ENCODE measurements at places on chromosomes 2 and 18. TPM values are rescaled to one million over a fixed set of nuclear protein-coding genes. Genes with fewer than 3 reads are reported as not detected.
A peak's percentile ranks its signal among the peaks of the same experiment; 100 is the strongest.

DNA sequence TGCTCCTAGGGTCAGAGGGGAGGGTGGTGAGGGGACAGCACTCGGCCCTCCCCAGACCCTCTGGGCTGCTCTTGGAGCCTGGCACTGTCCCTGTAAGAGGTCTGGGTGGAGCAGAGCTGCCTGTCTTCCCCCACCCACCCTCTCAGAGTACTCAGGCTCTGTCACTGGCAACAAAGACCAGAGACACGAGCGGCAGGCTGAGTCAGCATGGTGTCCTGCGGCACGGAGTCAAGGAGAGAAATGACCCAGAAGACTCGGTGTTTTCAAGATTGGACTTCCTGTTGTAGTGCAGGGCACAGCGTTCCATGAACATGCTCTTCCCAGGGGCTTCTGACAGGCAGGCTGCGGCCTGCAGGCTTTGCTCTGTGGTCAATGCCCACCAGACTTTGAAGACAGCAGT, 19.9 kb downstream of the SIGLEC15 start:
- DNase-seq: peak; percentile 12

Gene DSC3
- total RNA-seq: 0.36 TPM

DNA sequence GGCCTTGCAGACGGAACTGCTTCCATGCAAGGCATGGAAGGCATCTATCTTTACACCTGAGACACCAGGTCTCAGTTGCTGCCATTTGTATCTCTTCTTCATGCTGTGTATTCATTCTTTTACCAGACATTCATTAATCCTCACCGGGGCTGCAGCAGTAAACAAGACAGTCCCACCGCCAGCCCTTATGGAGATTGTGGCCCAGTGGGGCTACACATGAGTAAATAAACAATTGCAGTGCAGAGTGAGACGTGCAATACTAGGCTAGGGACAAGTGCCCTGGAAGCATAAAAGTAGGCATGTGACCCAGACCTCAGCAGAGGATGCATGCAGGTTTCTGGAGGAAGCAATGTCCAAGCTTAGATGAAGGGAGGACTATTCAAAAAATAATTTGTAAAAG, 497.6 kb upstream of the KLHL29 start:
- DNase-seq: no peak

Gene ARHGAP15
- 2.9 TPM for total RNA-seq

- no peak for DNase-seq
Observed at GRCh38 chr2:196088203-196088602, 19.6 kb upstream of the DNAH7 start.

Gene FMNL2
- total RNA-seq: 74.9 TPM

Gene STON1
- 11.4 TPM for total RNA-seq

GRCh38 chr2:153189091-153189888, 289.3 kb downstream of the RPRM start:
- DNase-seq: no peak

- DNase-seq: no peak
Observed at GRCh38 chr2:133314795-133315194, 253.5 kb downstream of the NCKAP5 start.

GRCh38 chr2:84741182-84741822, 139.6 kb downstream of the TRABD2A start:
- no peak for DNase-seq

DNA sequence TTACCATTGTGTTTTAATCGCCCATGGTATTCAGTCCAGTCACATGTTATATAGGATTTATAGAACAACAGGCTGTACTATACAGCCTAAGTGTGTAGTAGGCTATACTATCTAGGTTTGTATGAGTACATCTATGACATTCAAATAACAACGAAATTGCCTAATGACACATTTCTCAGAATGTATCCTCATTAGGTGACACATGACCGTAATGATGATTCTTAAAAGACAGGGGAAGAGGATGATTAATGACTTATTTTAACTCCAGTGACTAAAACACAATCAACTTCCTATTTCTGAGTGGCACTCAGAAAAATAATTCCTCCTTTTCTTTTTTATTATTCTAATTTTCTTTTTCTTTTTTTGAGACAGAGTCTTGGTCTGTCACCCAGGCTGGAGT, 63.0 kb upstream of the ACSL3 start:
- no peak for DNase-seq

- DNase-seq: no peak
Observed at GRCh38 chr2:209391776-209392401, 32.0 kb upstream of the MAP2 start.

Gene TBR1
- 0.64 TPM for total RNA-seq

- no peak for DNase-seq
Observed at GRCh38 chr2:237184192-237184918, 98.7 kb downstream of the COPS8 start.

Gene GREB1L
- total RNA-seq: 66.2 TPM

DNA sequence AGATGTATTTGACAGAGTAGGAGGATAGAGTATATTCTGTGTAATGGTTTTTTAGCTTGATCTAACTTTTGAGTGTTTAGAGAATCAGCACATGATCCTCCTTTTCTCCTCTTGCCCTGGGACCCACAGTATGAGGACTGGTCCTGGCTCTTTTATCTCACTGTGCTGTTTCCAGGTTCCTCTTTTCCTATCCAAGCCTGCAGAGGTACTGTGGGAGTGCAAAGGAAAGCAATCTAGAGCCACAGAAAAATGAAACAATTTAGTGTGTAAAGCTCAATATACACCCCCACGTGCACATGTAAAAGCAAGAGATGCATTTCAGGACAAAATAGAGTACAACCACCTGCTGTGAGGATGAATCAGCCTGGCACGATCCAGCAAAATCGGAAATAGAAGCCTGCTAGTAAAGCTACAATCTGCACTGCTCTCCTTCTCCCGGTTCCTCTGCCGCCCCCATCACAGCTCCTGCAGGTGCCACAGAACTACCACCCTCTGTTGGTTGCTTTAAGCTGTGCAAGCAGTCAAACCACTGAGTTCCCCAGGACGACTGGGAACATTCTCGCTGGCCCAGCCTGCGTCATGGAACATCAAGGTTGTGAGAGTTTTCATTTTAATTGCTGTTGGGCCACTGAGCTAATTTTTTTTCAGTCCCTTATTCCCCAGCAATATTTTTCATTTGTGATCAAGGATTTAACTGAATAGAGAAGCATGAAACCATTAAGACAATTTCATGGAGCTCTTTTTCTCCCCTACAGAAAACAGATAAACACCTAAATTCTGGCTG, 47.8 kb upstream of the MAPRE3 start:
- DNase-seq: peak; percentile 91

DNA sequence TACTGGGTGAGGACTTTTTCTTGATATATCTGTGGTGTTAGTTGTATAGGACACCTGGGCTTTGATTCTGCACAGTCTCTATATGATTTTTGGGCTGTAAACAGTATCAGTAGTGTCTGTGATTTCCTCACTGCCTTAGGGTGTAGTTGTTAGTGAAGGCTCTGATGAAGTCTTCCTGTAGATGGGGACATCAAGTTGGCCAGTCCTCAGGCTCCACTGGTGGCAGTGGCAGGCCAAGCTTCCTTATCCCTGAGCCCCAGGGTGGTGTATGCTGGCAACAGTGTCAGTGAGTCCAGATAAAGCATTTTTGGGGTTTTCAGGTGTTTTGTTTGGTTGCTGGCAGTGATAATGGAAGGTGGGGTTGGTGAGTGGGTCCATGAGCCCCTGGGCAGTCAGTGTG, 961.4 kb downstream of the DSC3 start:
- DNase-seq: no peak

DNA sequence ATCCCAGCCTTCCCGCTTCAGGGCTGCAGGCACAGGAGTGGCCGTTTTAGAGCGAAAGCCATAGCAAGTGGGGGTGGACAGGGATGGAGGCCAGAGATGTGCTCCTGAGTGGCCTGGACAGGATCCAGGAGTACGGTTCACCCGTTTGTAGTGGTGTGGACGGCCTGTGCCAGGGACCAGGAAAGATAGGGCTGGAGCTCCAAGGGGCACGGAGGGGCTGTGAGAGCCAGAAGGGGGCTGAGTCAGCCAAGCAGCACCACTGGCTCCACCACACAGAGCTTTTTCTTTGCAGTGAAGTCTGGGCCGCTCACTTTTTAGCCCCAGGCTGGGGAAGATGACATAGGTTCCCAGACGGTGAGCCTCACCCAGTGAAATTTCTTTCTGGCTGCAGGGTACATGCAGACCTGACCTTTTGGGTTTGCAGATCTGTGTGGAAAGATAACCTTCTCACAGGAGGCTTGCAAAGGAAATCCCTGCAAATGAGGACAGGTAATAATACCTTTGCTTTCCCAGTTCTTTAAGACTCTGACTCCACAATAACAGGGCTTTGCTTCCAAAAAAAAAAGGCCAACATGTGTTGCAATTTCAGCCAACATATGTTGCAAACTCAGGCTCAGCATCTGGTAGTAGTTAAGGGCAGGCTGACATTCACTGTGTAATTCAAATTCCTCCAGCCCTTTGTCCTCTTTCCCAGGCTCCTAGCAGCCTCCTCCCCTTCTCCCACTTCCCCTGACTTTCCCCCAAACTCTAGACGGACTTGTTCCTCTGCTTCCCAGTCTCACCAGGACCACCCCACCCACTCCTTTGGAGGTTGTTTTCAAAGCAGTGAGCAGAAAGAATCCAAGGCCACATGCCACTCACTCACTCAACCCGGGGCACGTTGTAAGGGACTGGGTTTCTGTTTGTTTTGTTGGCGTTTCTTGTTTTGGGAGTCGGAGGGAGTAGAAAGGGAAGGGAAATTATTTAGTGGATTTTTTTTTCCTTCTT, 20.3 kb upstream of the LAPTM4A start:
- peak; percentile 73 for DNase-seq

DNA sequence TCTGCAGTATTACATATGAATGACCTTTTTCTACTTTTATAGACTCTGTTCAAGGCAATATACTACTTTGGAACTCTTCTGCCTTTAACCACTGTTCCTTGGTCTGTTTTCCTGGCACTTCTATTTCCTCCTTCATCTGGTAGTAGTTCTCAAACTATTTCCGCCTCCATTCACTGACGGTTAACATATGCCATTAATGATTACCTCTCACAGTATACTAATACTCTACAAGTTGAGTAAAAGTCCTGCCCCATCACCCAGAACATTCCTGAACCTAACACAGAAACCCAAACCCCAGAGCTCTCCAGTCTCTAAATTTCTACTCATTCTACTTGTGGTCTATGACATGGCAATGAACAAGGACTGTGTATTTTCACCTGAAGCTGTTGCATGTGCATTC, 4.5 kb downstream of the GFPT1 start:
- DNase-seq: no peak

DNA sequence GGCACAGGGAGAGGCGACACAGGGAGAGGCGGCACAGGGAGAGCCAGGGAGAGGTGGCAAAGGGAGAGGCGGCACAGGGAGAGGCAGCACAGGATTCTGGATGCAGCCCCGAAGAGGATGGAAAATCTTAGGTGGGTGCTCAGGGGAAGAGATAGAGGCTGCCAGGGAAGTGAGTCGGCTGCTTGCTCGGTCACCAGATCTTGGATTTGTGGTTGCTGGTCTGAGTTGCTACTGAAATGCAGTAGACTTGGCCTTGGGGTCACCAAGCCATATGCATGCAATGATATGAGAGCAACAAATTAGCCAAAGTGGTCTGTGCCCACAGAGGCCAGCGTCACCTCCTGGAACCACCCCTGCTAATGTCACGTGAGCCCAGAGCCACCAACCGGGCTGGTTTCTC, 117.2 kb upstream of the SALL3 start:
- no peak for DNase-seq

- no peak for DNase-seq
Observed at GRCh38 chr2:207243601-207244000, 77.9 kb upstream of the KLF7 start.

Gene LRRC30
- total RNA-seq: not detected

Gene PKP4
- 66.8 TPM for total RNA-seq

DNA sequence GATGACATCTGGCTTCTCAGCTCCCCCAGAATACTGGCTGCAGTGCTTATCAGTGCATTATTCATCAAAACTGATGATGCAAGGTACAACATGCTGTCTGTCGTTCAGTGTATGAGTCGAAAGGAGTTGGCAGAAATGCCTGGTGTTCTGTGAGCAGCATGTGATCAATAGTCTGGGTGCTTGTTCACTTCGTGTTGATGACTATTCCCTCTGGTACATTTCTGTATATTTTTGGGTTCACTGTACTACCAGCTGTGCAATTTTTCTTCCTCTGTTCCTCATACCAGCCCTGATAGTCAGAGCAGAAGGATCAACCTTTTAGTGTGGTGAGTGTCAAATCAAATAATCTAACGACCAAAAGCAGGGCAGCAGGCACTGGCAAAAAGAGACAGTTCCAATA, 59.0 kb upstream of the KLHL14 start:
- DNase-seq: no peak

GRCh38 chr18:11759456-11759855, 70.4 kb downstream of the GNAL start:
- no peak for DNase-seq

DNA sequence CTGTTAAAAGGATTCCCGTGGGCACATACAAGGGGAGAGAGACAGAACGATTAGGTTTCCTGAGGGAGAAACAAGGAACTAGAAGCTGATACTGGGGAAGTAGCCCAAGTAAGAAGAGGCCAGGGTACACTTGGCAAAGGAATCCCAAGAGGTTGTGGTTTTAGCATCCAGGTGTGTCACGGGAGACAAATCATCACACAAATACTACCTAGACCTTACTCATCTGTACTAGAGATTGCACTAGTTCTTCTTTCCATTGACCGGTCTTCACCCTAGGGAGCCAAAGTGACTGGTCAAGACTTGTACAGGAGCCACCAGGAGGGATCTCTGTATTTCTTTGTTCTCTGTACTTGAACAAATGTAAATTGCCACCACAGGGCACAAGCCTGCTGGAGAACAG, 14.2 kb upstream of the NR4A2 start:
- DNase-seq: no peak

- DNase-seq: no peak
Observed at GRCh38 chr18:62784338-62784965, 69.1 kb downstream of the PHLPP1 start.
